ENCODE measurements at places on chromosomes 5 and 9.

DNA sequence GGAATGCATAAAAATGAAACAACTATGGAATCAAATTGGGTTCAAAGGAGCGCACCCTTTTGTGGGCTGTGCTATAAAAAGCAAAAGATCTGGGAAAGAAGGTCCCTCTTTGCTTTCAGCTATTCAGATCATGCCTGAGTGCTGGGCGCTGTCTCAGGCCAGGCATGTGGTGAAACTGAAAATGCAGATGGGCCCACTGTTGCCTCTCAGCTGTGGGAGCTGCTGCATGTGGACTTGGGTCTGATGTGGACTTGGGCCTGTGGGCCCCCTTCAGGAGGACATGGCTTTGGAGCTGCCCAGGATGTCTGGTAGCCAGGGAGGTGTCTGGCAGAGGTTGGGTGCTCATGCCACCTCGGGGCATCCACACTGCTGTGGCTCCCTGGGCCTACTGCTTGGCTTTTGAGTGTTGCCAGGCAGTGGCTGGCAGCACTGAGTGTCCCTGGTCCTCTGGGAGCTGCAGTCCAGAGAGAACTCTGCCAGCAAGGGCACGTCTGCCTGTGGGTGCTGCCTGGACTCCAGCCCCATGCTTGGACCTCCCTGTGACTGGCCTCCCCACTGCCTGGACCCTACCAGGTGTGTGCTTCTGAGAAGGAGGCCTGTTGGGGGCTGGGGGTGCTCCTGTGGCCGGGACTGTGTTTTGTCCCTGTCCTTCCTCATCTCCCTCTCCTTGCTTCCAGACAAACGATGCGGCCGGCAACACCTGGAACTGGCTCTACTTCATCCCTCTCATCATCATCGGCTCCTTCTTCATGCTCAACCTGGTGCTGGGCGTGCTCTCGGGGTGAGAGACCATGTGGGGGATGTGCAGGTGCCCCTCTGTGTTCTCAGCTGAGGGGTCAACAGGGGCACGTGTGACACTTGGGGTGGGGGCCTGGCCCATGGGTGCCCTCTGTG, 74.3 kb downstream of the CACNA1B start:
- H3K27me3 ChIP-seq: no peaks in the 10 kb centered on the region
- H3K27ac ChIP-seq: no peak overlapping the region
- H3K4me1 ChIP-seq: no peaks in the 10 kb centered on the region
- H3K36me3 ChIP-seq: no peaks in the 10 kb centered on the region
- no peak for DNase-seq

- H3K36me3 ChIP-seq: no peaks in the 10 kb centered on the region
- no peaks in the 10 kb centered on the region for H3K27me3 ChIP-seq
- H3K4me3 ChIP-seq: no peak overlapping the region
- peaks cover 13% of the 10 kb centered on the region for H3K4me1 ChIP-seq
Observed at GRCh38 chr5:54722846-54723433, 205.4 kb downstream of the SNX18 start.

DNA sequence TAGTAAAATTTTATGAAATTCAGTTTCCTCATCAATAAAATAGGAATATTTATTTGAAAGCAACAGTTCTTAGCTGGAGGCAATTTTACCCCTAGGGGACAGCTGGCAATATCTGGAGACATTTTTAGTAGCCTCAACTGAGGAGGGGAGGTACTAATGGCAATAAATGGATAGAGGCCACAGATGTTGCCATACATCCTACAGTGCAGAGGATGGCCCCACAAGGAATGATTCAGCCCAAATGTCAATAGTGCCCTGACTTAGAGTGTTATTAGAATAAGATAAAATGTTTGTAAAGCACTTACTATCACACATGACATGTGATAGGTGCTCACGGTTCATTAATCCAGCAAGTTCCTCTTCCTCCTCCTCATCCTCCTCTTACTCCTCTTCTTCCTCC, 293.6 kb downstream of the KCTD16 start:
- H3K27ac ChIP-seq: no peak overlapping the region
- H3K4me1 ChIP-seq: peaks cover 18% of the 10 kb centered on the region
- H3K36me3 ChIP-seq: no peaks in the 10 kb centered on the region

DNA sequence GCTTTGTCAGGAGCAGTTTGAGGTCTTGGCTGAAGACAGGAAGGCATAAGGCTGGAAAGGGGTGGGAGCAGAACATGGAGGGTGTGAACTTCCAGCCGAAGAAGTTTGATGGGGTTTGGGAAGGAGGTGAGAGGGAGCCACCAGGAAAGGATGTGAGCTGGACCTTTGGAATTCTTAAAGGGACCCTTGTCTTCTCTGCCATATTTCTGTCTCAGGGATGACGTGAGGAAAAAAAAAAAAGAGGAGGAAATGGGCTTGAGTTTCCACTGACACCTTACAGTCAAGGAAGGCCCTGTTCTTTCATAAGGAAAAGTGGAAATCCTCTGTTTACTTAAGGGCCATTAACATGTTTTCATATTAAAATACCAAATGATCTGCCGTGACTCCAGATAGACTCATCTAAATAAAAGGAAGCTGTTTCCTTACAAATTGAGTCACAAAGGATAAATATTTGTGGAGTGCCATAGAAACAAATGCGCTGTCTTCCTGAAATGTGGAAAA, 132.1 kb downstream of the PALM2AKAP2 start:
- no peak overlapping the region for H3K4me3 ChIP-seq
- no peaks in the 10 kb centered on the region for H3K36me3 ChIP-seq
- no peak for DNase-seq
- peaks cover 12% of the 10 kb centered on the region for H3K4me1 ChIP-seq
- no peak overlapping the region for H3K27ac ChIP-seq

DNA sequence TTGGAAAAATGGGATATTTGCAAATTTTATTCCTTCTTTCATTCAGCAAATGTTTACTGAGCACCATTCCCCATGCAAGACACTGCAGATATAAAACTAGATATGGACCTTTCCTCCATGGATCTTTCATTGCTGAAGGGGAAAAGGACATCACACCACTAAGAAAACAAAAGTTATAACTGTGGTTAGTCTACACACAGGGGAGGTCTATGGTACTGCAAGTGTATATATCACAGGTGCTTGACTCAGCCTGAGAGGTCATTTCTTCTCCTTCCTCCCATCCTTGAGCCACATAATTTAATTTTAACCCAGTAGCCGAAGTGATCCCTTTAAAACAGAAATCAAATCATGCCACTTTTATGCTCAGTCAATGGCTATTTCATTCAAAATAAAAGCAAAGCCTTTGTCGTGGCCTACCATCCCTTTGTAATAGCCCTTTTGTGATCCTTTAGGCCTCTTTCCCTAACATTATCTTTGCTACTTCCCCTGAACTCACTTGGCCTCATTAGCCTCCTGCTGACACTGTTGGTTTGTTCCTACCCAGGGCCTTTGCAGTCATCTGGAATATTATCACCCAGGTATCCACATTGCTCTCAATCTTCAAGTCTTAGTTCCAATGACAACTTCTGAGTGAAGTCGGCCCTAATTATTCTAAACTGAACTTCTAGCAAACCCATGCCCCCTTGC, 213.2 kb downstream of the GABRB2 start:
- no peaks in the 10 kb centered on the region for H3K4me1 ChIP-seq
- H3K27ac ChIP-seq: no peak overlapping the region
- no peak for DNase-seq

DNA sequence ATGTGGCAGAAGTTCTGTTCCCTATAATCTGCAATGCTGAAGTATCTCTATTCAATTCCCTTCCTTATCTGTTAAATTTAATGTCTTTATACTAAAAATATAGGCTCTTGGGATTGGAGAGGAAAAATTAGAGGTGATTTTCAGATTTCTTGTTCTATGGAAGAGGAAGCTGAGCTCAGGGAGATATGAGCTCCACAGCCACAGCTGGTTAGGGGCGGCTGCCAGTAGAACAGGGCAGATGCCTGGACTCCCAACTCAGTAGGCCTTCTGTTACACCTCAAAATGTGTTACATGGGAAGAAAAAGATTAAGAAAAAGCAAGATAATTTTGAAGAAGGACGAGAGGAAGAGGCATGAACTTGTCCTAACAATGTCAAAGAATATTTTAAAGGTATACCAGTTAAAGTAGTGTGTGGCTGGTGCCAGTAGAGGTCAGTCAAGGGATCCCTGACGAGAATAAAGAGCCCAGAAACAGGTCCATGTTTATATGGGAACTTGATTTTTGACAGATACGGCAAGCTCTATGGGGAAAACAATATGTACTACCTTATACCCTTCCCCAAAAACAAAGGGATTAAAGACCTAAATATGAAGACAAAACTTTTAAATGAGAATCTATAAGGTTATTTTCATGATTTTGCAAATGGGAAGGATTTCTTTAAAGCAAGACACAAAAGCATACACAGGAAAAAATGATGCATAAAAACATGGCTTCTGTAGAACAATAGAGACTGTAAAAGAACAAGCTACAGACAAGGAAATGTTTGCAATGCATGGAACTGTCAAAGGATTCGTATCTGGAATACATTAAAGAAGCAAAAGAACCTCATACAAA, 28.7 kb downstream of the DNAJC21 start:
- H3K27me3 ChIP-seq: no peaks in the 10 kb centered on the region
- DNase-seq: no peak
- H3K4me3 ChIP-seq: no peak overlapping the region
- H3K36me3 ChIP-seq: peaks cover 12% of the 10 kb centered on the region
- peaks cover 7% of the 10 kb centered on the region for H3K4me1 ChIP-seq
